ENCODE measurements at places on chromosomes 11 and 22.

DNA sequence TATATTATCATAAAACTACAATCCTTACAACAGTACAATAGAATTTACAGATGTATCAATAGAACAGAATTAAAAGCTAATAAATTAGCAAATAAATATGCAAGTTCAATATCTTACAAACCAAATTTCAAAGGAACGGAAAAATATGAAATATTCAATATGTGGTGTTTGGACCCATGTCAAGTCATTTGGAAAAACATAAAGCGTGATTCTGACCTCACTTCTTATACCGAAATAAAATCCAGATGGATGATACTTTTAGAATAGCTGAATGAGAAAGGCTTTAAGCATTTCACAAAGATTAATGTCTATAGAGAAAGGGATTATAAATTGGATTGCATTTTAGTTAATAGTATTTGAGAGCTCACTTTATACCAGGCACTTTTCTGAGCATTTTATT lies 92.8 kb upstream of the TEAD1 start:
- DNase-seq, result no peak

DNA sequence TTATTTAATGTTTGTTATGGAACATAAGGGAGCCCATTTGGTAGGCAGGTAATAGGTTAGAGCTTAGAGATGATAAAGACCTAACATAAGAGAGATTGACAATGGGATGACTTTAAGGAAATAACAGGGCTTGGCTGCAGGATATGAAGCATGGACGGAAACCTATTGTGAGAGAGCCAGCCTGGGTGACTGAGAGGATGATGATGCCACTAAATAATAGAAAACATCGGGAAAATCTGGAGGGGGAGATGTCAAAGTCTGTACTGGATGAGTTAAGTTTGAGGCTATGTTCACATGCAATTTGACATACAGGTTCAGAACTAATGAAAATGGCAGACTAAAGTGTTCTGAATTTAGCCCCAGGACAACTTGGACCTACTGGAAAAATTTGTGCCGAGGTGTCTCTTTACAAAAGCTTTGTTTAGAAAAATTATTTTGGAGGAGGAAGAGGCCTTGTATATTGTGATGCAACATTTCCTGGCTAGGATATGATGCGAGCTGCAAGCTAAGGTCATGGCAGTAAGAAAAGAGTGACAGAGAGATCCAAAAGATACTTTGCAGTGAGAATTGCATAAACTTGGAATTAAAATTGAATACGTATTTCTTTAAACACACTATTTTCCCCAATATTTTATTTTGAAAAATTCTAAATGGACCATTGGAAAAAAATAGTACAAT lies 339.3 kb upstream of the PLET1 start:
- DNase-seq, result no peak

- DNase-seq, result peak; percentile 47
Measured at GRCh38 chr22:24554313-24555164, at the start of gene GUCD1. Gene GUCD1 (minus strand): TSS chr22:24555138. CDS start chr22:24554991, 147 bp downstream.

DNA sequence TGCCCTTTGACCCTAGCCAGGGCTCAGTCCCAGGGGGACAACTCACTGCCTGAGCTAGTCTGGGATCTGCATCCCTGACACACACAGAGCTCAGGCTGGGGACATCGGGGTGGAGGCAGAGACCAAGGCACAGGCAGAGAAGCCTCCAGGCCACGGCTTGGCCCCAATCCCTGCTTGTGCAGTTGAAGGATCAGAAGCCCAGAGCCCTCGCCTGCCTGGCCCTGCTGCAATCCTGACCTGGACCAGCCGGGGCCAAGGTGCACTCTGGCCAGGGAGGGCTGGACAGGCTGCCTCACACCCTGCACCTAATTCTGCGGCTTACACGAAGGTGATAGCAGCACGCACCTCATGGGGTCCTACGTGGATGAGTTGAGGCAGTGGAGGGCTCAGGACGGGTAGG lies 34.6 kb downstream of the WNT7B start:
- no peak for DNase-seq

GRCh38 chr11:1832211-1832919 lies 2.4 kb upstream of the SYT8 start:
- DNase-seq, result no peak

- no peak for DNase-seq
Measured at GRCh38 chr22:24526191-24526590, 28.7 kb downstream of the GUCD1 start.
